ENCODE measurements at places on chromosomes 6 and 20. TPM values are rescaled to one million over a fixed set of nuclear protein-coding genes. Genes with fewer than 3 reads are reported as not detected.

TJAP1 gene
- 12.2 TPM for total RNA-seq

RIN2 gene
- 72.2 TPM for total RNA-seq

C2 gene
- total RNA-seq: 0.18 TPM

LHFPL5 gene
- not detected for total RNA-seq

GDAP1L1 gene
- not detected for total RNA-seq

CASS4 gene
- total RNA-seq: 26.1 TPM

RAB32 gene
- 108 TPM for total RNA-seq

SLC22A1 gene
- not detected for total RNA-seq

CRISP3 gene
- total RNA-seq: not detected

CLIC5 gene
- total RNA-seq: not detected

CEP85L gene
- total RNA-seq: 24.2 TPM

POM121L2 gene
- total RNA-seq: not detected

PAK5 gene
- not detected for total RNA-seq

SKIC2 gene
- 34.7 TPM for total RNA-seq

MAP3K7 gene
- 29.9 TPM for total RNA-seq

DZANK1 gene
- total RNA-seq: 0.83 TPM

CST4 gene
- not detected for total RNA-seq

PRSS35 gene
- 6.7 TPM for total RNA-seq

ABHD16B gene
- total RNA-seq: not detected

SLC32A1 gene
- not detected for total RNA-seq

WFDC2 gene
- total RNA-seq: not detected

UBE3D gene
- 6.3 TPM for total RNA-seq

BTN2A1 gene
- total RNA-seq: 11.4 TPM

GJA1 gene
- 323 TPM for total RNA-seq

FLRT3 gene
- total RNA-seq: 6.6 TPM

TSBP1 gene
- total RNA-seq: not detected

TP53TG5 gene
- total RNA-seq: not detected

C20orf144 gene
- total RNA-seq: under 0.01 TPM

MAS1 gene
- not detected for total RNA-seq

EDN3 gene
- total RNA-seq: not detected

THBS2 gene
- total RNA-seq: 101 TPM

CRIP3 gene
- not detected for total RNA-seq

TOX2 gene
- 1.1 TPM for total RNA-seq

CALHM6 gene
- 0.83 TPM for total RNA-seq

UNC5CL gene
- total RNA-seq: not detected

SPATA25 gene
- not detected for total RNA-seq

PACSIN1 gene
- not detected for total RNA-seq

GJA10 gene
- not detected for total RNA-seq

PDE10A gene
- total RNA-seq: 12.4 TPM

GPR63 gene
- total RNA-seq: 0.36 TPM

PCSK2 gene
- not detected for total RNA-seq

FOXP4 gene
- total RNA-seq: 0.72 TPM

NKX2-2 gene
- total RNA-seq: not detected

SMLR1 gene
- total RNA-seq: not detected

PSORS1C1 gene
- total RNA-seq: 0.28 TPM

RBBP9 gene
- total RNA-seq: 31.4 TPM

ELMO2 gene
- total RNA-seq: 45.0 TPM

CST2 gene
- not detected for total RNA-seq

CD2AP gene
- 18.3 TPM for total RNA-seq

ULBP1 gene
- total RNA-seq: 0.56 TPM

PRR18 gene
- not detected for total RNA-seq

SIRPD gene
- total RNA-seq: not detected

FAM217A gene
- total RNA-seq: not detected

INSM1 gene
- not detected for total RNA-seq

BHLHE23 gene
- total RNA-seq: not detected

CFB gene
- 1.8 TPM for total RNA-seq

ZNF334 gene
- total RNA-seq: 1.4 TPM

GSTA1 gene
- total RNA-seq: 0.18 TPM

Measured in IMR-90 (cell line).